Lower lobe of right lung (tissue), 2 donors: ENCODE measurements at places on chromosomes 1 and 21. TPM values are rescaled to one million over a fixed set of nuclear protein-coding genes. Genes with fewer than 3 reads are reported as not detected.

DNA sequence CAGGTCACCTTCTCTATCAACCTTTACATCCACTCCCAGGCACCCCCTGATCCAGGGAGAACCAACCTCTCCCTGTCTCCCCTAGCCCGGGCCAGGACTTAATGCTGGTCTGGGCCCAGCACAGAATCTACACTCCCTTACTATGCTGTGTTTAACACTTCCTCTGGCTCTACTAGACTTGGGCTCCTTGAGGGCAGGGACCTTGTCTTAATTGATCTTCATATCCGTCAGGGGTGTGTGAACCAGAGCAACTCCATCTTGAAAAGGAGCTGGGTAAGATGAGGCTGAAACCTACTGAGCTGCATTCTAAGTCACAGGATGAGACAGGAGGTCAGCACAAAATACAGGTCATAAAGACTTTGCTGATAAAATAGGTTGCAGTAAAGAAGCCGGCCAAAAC is 98.9 kb downstream of the SSBP3 start:
- H3K27me3 ChIP-seq = no peaks in the 10 kb centered on the region
- H3K27ac ChIP-seq = no peak overlapping the region
- DNase-seq = no peak

- no peaks in the 10 kb centered on the region for H3K36me3 ChIP-seq
- peak overlapping the region; percentile 84 for H3K4me3 ChIP-seq
- H3K4me1 ChIP-seq = peaks cover 73% of the 10 kb centered on the region
- no peaks in the 10 kb centered on the region for H3K27me3 ChIP-seq
- no peak for DNase-seq
Observed at GRCh38 chr1:116375148-116375886, 2.3 kb downstream of the ATP1A1 start.

DNA sequence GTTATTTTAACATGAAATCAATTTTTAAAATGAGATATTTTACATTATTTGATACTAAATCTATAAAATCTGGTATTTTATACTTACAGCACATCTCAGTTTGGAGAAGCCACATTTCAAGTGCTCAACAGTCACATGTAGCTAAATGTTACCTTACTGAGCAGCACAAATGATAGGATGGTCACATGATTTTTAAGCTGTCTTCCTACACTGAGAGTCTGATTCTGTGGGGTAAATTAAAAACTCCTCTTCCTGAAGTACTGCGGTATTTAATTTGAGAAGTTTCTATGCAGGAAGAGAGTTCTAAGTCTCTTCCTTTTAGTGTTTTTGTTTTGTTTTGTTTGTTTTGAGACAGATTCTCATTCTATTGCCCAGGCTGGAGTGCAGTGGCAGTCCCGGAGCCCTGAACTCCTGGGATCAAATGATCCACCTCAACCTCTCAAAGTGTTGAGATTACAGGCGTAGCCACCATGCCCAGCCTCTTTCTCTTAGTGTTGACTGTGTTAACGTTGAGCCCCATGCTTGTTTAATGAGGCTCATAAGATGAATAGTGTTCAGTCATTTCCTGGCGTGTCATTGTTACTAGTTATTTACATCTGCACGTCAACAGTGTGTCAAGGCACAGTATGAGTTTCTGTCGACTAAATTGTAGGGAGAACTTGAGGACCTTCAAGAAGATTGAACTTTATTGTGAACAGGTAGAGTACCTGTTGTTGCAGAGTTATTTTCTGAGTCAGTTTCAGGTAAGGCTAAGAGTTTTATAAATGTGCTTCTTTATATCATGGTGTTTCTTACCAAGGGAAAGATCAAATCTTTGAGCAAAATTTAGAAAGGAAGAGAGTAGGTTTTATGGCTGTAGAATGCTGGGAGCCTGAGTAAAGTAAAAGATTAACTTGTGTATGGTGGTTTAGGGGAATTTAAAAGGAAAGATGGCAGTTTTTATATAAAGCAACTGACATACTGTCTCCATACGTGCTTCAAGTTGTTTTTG is 3.3 kb downstream of the CNST start:
- H3K4me3 ChIP-seq = peak overlapping the region; percentile 18
- DNase-seq = no peak
- no peaks in the 10 kb centered on the region for H3K27me3 ChIP-seq
- peaks cover 77% of the 10 kb centered on the region for H3K4me1 ChIP-seq

- H3K4me3 ChIP-seq = no peak overlapping the region
- no peaks in the 10 kb centered on the region for H3K36me3 ChIP-seq
- no peak overlapping the region for H3K27ac ChIP-seq
Observed at GRCh38 chr1:206706806-206707366, 22.2 kb downstream of the MAPKAPK2 start.

GRCh38 chr1:69976896-69977295 is 228.5 kb downstream of the LRRC40 start:
- H3K36me3 ChIP-seq = no peaks in the 10 kb centered on the region
- no peak overlapping the region for H3K4me3 ChIP-seq
- no peaks in the 10 kb centered on the region for H3K27me3 ChIP-seq
- no peaks in the 10 kb centered on the region for H3K4me1 ChIP-seq

GRCh38 chr1:59506952-59507351 is 210.1 kb downstream of the FGGY start:
- H3K36me3 ChIP-seq = no peaks in the 10 kb centered on the region
- DNase-seq = peak; percentile 61
- no peaks in the 10 kb centered on the region for H3K4me1 ChIP-seq
- H3K27me3 ChIP-seq = no peaks in the 10 kb centered on the region

DNA sequence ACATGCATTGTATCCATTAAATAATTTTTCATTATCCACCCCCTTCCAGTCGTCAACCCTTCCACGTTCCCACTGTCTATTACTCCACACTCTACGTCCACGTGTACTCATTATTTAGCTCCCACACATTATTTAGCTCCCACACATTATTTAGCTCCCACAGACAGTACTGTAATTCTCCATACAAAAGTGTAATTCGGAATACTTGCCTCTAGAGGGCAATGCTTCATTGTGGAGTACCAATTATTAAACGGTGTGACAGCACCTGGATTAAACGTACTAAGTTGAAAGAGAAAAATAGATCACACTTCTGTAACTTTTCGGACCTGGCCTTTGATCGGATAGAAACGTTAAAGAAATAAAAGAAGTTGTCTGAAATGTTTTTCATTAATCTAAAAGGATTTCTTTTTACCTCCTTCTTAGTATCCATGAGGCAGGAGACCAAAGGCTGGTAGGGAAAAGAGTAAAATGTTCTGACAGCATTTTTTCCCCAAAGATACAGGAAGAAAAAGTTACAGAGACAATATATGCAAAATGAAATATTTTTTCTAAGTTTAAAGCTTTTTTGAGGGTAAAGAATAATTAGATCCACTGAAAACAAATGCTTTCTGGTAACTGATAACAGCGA is 99.2 kb downstream of the LHX8 start:
- no peak overlapping the region for H3K4me3 ChIP-seq
- H3K27ac ChIP-seq = no peak overlapping the region
- H3K36me3 ChIP-seq = no peaks in the 10 kb centered on the region
- H3K4me1 ChIP-seq = no peaks in the 10 kb centered on the region
- no peak for DNase-seq

DNA sequence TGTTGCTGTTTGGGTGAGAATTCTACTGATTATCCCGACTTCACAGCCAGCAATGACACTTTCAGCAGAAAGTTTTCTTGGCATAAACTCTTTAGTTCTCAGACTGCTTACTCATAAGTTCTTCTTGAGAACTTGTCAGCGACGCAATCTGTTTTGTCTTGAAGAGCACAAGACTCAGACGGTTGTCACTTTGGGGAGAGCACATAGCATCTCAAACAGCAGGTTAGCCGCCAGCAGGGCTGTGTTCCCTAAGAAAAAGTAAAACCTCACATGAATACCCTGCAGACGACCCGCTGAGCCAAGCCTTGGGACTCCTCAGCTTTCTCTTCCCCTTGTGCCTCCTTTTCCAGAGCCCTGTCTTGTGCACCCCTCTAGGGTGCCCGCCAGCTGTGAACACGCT is 11.4 kb downstream of the AGMAT start:
- H3K36me3 ChIP-seq = peaks cover 22% of the 10 kb centered on the region
- no peak overlapping the region for H3K4me3 ChIP-seq
- no peaks in the 10 kb centered on the region for H3K4me1 ChIP-seq
- no peak overlapping the region for H3K27ac ChIP-seq
- no peaks in the 10 kb centered on the region for H3K27me3 ChIP-seq

DNA sequence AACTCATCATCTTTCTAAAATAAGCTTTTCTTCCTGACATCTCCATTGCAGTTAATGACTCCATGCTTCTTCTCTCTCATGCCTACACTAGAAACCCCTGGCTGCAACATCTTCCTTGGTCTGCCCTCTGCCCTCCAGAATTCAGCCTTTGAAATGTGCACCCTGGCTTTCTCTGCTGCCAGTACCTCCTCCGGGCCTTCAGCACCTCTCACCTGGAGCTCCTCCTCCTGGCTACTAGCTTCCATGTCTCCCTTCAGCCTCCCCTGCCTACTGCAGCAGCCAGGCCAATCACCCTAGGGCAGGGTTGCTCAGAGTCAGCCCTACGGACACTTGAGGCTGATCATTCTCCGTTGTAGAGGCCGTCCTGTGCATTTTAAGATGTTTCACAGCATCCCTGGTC is 18.3 kb downstream of the SUSD4 start:
- no peak overlapping the region for H3K27ac ChIP-seq
- no peaks in the 10 kb centered on the region for H3K36me3 ChIP-seq
- peaks cover 5% of the 10 kb centered on the region for H3K27me3 ChIP-seq

DNA sequence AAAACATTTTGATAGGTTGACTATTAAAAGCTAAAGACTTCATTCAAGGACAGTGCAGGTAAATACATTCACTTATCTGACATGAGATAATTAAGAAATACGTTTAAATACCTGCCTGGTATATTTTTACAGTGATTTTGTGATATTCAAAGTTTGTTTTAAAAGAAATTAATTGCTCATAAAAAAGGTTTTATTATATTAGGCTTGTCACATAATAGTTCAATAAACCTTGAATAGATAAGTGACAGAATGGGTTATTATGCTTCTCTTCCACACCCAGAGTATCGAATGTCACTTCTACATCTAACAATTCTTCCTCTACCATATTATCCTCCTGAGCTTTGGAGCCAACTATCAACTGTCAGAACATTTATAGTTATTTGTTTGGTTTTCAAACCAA is 60.0 kb downstream of the LTN1 start:
- peaks cover 91% of the 10 kb centered on the region for H3K36me3 ChIP-seq
- no peaks in the 10 kb centered on the region for H3K27me3 ChIP-seq
- DNase-seq = no peak

- H3K27ac ChIP-seq = no peak overlapping the region
- H3K4me3 ChIP-seq = no peak overlapping the region
- H3K27me3 ChIP-seq = no peaks in the 10 kb centered on the region
- H3K36me3 ChIP-seq = no peaks in the 10 kb centered on the region
Observed at GRCh38 chr1:82220754-82221153, 420.0 kb downstream of the ADGRL2 start.

- H3K4me1 ChIP-seq = peaks cover 77% of the 10 kb centered on the region
- H3K27me3 ChIP-seq = no peaks in the 10 kb centered on the region
- no peak for DNase-seq
- H3K4me3 ChIP-seq = no peak overlapping the region
Observed at GRCh38 chr1:205315008-205315618, 6.4 kb downstream of the NUAK2 start.

- H3K4me3 ChIP-seq = no peak overlapping the region
- no peak for DNase-seq
- H3K27me3 ChIP-seq = no peaks in the 10 kb centered on the region
- H3K27ac ChIP-seq = no peak overlapping the region
- no peaks in the 10 kb centered on the region for H3K36me3 ChIP-seq
Observed at GRCh38 chr1:64100791-64101190, 102.6 kb upstream of the UBE2U start.

DNA sequence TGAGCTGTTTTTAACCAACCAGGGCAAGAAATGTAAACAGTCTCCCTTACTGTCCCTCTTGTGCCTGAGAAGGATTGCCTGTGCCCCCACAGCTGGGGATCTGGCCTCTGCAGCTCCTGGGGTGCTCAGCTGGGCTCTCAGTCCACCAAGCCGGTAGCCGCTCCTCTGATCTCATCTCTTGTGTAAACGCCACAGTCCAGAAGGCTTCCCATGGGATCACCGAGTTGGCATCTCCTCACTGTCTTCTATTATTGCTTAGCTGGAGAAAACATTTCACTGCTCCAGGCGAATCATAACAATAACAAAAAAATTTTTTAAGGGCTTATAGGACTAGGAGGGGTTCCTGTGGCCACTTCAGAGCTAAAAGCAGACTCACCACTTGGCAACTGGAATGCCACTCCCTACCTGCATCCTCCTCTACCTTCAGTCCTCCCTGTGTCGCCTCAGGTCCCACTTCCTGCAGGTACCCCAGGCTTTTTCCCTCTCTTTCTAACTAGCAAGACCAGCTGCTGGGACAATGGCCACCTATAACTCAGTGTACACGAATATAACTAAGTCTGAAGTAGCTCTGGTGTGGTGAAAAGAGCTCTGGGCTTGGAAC is 75.8 kb downstream of the ATP1A1 start:
- no peak overlapping the region for H3K27ac ChIP-seq
- no peak overlapping the region for H3K4me3 ChIP-seq
- H3K36me3 ChIP-seq = no peaks in the 10 kb centered on the region
- H3K27me3 ChIP-seq = no peaks in the 10 kb centered on the region
- DNase-seq = no peak

DNA sequence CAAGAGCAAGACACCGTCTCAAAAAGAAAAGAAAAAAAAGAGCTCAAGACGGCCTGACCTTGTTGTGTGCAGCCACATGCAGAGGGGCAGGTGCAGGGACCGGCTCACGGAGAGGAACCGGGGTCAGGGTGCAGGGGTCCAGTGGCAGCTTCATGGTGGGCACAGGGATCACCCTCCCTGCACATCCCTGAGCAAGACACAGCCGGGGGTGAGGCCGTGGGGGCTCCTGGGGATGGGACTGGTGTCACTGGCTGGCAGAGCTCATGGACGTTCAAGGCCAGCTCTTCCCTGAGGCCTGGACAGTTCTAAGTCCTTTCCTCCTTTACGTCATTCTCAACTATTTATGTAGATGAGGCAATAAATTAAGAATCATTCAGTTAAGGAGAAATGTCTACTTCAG is 6.6 kb upstream of the TMEM240 start:
- H3K27me3 ChIP-seq = no peaks in the 10 kb centered on the region
- H3K27ac ChIP-seq = no peak overlapping the region
- H3K4me1 ChIP-seq = no peaks in the 10 kb centered on the region
- no peak for DNase-seq

DNA sequence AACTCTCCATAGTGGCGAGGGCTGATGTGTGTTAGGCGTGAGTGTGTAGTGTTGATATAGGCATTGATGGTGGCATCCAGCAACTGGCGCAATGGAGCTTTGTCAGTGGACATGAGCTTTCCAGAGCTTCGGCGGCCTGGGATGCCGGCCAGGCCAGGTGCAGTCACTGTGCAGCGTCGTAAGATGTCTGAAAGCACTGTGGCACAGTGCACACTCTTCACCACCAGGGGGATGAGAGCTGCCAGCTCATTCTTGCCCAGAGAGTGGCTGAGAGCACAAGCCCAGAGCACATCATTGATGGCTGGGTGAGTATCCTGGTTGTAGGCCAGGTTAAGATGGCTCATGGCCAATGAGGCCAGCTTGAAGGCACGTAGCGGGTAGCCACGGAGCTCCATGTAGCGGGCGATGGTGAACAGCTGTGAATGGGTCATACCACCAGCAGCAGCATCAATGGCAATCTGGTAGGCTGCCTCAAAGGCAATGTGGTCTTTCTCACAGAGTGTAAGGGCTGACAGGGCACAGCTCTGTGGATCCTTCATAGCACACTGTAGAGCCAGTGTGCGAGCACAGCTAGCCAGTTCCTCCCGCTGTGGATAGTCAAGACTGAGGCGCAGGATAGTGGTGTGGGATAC is 6.7 kb downstream of the UROD start:
- H3K27ac ChIP-seq = no peak overlapping the region
- peak; percentile 74 for DNase-seq
- no peak overlapping the region for H3K4me3 ChIP-seq
- peaks cover under 1% of the 10 kb centered on the region for H3K4me1 ChIP-seq

FCRL5 gene
- total RNA-seq = 1.2 TPM

TEX38 gene
- not detected for total RNA-seq

CFAP57 gene
- 4.1 TPM for total RNA-seq

FAM72C gene
- not detected for total RNA-seq
